ENCODE measurements at places on chromosomes 1 and 21. TPM values are rescaled to one million over a fixed set of nuclear protein-coding genes. Genes with fewer than 3 reads are reported as not detected.

- H3K36me3 ChIP-seq = no peaks in the 10 kb centered on the region
- no peak overlapping the region for H3K27ac ChIP-seq
- H3K4me3 ChIP-seq = no peak overlapping the region
- H3K27me3 ChIP-seq = no peaks in the 10 kb centered on the region
- peaks cover 8% of the 10 kb centered on the region for H3K4me1 ChIP-seq
- no peak for DNase-seq
These were observed 163.7 kb downstream of the NTPCR start for GRCh38 chr1:233114159-233114558.

DNA sequence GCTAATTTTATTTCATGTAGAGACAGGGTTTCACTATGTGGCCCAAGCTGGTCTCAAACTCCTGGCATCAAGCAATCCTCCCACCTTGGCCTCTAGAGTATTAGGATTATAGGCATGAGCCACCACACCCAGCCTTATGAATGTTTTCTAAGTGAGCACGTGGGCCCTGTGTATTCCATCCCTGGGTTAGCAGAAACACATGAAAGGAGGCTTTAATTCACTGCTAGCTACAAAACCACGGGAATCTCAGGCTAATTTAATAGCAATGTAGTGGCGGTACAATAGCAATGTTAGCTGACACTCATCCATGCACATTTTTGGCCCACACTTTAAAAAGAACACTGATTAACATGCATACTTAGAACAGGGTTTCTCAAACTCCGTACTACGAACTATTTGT, 32.0 kb downstream of the VTCN1 start:
- no peaks in the 10 kb centered on the region for H3K36me3 ChIP-seq
- no peaks in the 10 kb centered on the region for H3K27me3 ChIP-seq
- no peak overlapping the region for H3K4me3 ChIP-seq

DNA sequence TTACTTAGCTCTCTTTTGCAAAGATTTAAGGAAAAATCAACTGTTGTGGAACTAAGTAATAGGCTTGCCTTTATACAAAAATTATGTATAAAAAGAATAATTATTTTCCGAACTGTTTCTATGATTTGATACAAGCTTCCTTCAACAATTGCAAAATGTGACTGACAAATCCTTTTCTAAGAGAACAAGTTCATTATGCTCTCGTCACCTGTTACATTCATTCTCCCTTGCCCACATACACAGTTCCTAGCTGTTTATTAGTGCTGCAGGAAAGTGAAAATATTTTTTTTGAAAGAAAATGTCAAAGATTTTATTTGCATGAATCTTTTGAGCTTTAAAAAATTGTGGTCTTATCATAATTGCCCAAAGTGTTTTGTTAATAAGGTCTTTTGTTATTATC, 466.2 kb downstream of the USP25 start:
- no peaks in the 10 kb centered on the region for H3K27me3 ChIP-seq
- no peak for DNase-seq
- no peak overlapping the region for H3K27ac ChIP-seq
- H3K36me3 ChIP-seq = no peaks in the 10 kb centered on the region
- no peak overlapping the region for H3K4me3 ChIP-seq

DNA sequence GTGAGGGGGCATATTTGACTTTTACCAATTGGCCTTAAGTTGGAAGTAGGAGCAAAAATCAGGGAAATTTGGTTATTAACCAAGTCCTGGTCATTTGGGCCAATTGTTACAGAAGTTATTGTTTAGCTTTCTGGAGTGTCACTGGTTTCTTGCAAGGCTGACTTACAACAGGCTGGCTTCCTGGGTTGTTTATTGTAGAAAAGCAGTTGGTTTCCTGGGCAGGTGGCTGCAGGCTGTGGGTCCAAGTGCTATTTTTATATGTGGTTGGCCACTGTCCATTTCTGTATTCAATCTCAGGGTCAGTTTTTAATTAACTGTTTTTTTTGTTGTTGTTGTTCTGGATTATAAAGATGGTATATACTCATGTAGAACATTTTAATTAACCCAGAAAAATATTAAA, 174.1 kb downstream of the KCNJ6 start:
- no peaks in the 10 kb centered on the region for H3K27me3 ChIP-seq
- no peak overlapping the region for H3K4me3 ChIP-seq
- DNase-seq = no peak
- no peaks in the 10 kb centered on the region for H3K36me3 ChIP-seq
- H3K4me1 ChIP-seq = no peaks in the 10 kb centered on the region

GRCh38 chr1:27971674-27972073, 11.9 kb downstream of the XKR8 start:
- no peaks in the 10 kb centered on the region for H3K4me1 ChIP-seq
- no peak for DNase-seq
- H3K27me3 ChIP-seq = no peaks in the 10 kb centered on the region
- no peak overlapping the region for H3K27ac ChIP-seq

GRCh38 chr1:203408486-203409481, 57.9 kb upstream of the FMOD start:
- H3K36me3 ChIP-seq = no peaks in the 10 kb centered on the region
- no peak overlapping the region for H3K27ac ChIP-seq
- H3K4me1 ChIP-seq = no peaks in the 10 kb centered on the region
- no peak for DNase-seq
- peaks cover 10% of the 10 kb centered on the region for H3K27me3 ChIP-seq

GRCh38 chr1:79613046-79613445, 606.5 kb upstream of the ADGRL4 start:
- H3K4me1 ChIP-seq = no peaks in the 10 kb centered on the region
- no peaks in the 10 kb centered on the region for H3K27me3 ChIP-seq
- no peak for DNase-seq
- no peak overlapping the region for H3K4me3 ChIP-seq

DNA sequence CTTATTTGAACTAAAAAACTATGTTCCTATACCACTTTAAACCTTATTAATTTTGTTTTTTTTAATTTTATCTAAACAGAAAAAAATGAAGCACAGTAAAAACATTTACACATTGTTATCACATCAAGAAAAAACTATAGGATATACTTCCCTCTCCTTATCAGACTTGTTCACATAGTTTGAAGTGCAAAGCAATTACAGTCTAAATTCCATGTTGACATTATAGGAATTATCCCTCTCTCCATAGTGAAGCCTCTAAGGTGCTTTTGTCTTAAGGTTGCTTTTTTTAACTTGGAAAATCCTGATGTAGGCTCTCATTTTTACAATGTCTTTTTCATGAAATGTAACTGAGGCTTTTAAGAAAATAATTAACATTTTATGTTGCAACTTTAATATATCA, 85.8 kb downstream of the RGS21 start:
- H3K36me3 ChIP-seq = no peaks in the 10 kb centered on the region
- no peaks in the 10 kb centered on the region for H3K4me1 ChIP-seq
- no peaks in the 10 kb centered on the region for H3K27me3 ChIP-seq
- DNase-seq = no peak

- no peak for DNase-seq
- no peaks in the 10 kb centered on the region for H3K4me1 ChIP-seq
- no peak overlapping the region for H3K4me3 ChIP-seq
- no peaks in the 10 kb centered on the region for H3K36me3 ChIP-seq
These were observed 10.5 kb upstream of the TARS2 start for GRCh38 chr1:150476754-150477153.

- H3K4me3 ChIP-seq = no peak overlapping the region
- no peaks in the 10 kb centered on the region for H3K27me3 ChIP-seq
- H3K36me3 ChIP-seq = no peaks in the 10 kb centered on the region
- H3K4me1 ChIP-seq = no peaks in the 10 kb centered on the region
- no peak overlapping the region for H3K27ac ChIP-seq
- no peak for DNase-seq
These were observed 127.3 kb downstream of the HHIPL2 start for GRCh38 chr1:222420633-222421032.

GRCh38 chr1:52559875-52560274, 7.0 kb upstream of the TUT4 start:
- H3K36me3 ChIP-seq = no peaks in the 10 kb centered on the region
- DNase-seq = no peak
- H3K27ac ChIP-seq = no peak overlapping the region

GRCh38 chr1:58870298-58870676, 86.4 kb upstream of the JUN start:
- no peak for DNase-seq
- H3K27ac ChIP-seq = peak overlapping the region; percentile 72
- peaks cover 18% of the 10 kb centered on the region for H3K4me1 ChIP-seq
- no peaks in the 10 kb centered on the region for H3K27me3 ChIP-seq
- no peaks in the 10 kb centered on the region for H3K36me3 ChIP-seq

DNA sequence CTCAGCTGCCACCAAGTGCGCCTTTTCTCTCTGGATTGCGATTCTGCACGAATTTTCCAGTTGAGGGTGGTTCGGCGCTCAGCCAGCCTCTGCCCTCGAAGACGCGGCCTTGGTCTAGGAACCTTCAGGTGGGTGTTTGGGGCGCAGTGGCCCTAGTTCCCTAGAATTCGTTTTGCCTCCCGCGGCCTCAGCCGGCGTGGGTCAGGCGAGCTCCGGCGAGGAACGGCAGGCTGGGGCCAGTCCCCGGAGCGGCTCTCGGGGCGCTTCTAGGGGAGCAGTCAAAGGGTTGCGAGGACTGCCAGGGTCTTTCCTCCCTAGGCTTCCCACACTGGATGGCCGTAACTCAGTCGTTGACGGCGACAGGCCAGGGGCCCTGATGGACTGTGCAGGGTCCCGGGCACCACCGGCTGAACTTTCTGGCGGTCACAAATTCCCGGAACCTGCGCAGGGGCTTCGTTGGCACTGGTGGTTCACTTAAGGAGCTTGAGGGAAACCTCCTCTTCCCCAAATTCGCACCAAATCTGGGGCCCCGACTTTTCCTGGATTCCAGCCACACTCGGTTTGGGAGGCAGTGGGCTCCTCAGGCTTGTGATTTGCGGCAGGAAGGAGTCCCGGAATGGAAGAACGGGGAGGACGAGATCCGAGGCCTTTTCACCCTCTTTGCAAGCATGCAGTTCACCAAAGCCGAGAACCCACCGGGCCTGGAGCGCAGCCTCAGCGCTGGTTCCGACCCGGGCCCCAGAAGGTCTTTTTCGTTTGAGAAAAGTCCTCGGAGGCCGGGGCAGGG, 1.2 kb downstream of the DMBX1 start:
- DNase-seq = no peak
- no peaks in the 10 kb centered on the region for H3K36me3 ChIP-seq
- H3K4me1 ChIP-seq = peaks cover 5% of the 10 kb centered on the region
- H3K27me3 ChIP-seq = no peaks in the 10 kb centered on the region
- H3K27ac ChIP-seq = no peak overlapping the region

GRCh38 chr1:184387476-184388318, 868 bp downstream of the C1orf21 start:
- peaks cover 32% of the 10 kb centered on the region for H3K27me3 ChIP-seq
- H3K27ac ChIP-seq = no peak overlapping the region
- no peak for DNase-seq
- peak overlapping the region; percentile 59 for H3K4me3 ChIP-seq
- no peaks in the 10 kb centered on the region for H3K36me3 ChIP-seq
- no peaks in the 10 kb centered on the region for H3K4me1 ChIP-seq

DNA sequence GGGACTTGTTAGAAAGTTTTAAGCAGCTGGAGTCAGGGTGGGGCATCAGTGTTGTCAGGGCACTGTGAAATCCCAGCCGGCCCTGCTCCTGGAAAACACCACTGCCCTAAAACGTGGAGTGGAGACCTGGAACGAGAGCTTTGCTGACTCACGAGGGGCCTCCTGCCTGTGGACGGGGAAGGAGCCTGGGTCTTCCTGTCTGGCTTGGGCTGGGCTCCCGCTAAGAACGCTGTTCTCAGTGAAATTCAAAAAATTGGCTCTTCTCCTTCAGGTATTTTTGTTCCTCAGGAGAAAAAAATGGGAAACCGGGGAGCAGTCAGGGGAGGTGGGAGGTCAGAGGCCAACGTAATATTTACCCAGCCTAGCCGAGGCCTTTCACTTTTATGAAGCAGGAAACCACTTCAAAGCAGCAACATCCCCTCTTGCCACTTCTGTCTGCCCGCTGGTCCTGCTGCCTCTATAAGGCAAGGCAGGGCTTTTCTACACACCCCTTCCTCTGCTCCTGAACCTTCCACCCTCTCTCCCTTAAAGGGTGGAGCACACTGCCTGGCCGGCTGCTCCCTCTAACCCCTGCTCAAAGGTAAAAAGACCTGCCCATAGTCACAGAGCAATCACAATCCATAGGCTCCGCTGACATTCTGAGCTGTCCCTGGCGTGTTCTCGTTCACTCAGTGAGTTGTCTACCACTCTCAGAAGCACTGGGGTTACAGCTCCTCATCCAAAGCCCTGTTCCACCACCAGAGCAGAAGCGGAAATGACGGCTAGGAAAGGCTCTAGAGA, 8.0 kb downstream of the PLXNA2 start:
- H3K4me1 ChIP-seq = no peaks in the 10 kb centered on the region
- DNase-seq = no peak
- H3K27me3 ChIP-seq = peaks cover 6% of the 10 kb centered on the region
- H3K4me3 ChIP-seq = no peak overlapping the region
- no peak overlapping the region for H3K27ac ChIP-seq

The ESPN gene
- total RNA-seq = 8.5 TPM

The RBP7 gene
- 28.9 TPM for total RNA-seq

The KCNA10 gene
- total RNA-seq = not detected

The CACYBP gene
- total RNA-seq = 137 TPM

The ETNK2 gene
- total RNA-seq = 6.7 TPM

The CRP gene
- 0.90 TPM for total RNA-seq

All from Panc1 (cell line).